Amygdala (tissue), 56 donors: ENCODE measurements at places on chromosomes 13 and 19.
A peak's percentile ranks its signal among the peaks of the same experiment; 100 is the strongest.

DNA sequence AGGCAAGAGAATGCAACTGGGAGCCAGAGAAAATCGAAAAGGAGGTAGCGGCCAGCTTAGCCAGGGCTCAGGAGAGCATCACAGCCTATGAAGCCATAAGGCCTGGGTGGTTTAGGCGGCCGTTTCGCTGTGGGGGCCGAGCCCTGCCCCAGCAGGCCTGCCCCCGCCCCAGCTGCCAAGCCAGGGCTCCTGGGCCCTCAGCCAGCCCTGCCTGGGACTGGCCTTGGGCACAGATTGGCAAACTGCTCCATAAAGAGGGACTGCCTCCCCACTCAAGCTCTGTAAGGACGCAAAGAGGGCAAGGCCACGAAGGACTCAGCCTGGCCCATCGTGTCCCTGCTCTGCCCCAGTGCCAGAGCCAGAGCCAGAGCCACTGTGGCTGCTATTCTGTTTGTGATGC is 10.2 kb downstream of the ZNF653 start:
- no peak for DNase-seq

- DNase-seq = no peak
Observed at GRCh38 chr19:5186293-5187050, 154.1 kb downstream of the PTPRS start.

DNA sequence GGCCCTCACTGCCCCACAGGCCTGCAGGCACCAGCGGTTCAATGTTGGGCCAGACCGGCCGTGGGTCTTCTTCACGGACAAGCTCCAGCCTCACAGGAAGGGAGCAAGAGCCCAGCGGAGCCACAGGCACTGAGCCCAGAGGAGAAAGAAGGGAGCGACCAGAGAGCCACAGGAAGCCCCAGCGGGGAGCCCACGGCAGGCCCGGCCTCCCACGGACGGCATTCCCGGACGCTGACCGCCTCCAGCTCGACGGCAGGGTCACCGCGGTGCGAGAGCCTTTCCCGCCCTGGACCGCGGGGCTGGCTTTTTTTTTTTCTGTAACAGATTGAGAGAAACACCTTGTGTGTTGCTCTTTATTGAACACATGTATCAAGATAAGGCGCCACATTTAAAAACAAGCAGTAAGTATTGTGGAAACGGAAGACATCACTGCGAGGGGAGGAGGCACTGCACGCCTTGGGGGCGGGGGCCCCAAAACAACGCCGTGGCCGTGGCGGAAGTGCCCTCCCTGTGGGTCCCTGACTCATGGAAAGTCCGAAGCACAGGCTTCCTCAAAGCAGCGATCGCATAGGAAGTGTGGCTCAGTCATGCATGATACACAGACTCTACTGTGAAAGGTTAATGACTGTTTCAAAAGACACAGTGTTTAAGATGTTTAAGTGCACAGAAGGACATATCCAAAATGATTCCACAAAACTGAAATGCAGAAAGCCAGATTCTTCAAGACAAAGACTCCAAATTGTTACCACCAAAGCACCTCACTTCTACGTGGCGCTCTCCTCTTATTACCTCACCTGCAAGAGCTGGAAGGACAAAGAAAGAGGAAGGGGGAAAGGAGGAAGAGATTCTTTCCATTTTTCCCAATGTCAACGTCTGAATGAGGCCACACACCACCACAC is 3.5 kb downstream of the RASA3 start:
- no peak for DNase-seq

GRCh38 chr19:881385-882071 is 11.5 kb downstream of the MED16 start:
- no peak for DNase-seq

- DNase-seq = no peak
Observed at GRCh38 chr19:6979399-6979798, 41.8 kb downstream of the MBD3L2B start.

- DNase-seq = no peak
Observed at GRCh38 chr19:57436417-57436816, 1.3 kb downstream of the ZNF749 start.

GRCh38 chr13:106449096-106449495 is 86.4 kb downstream of the EFNB2 start:
- DNase-seq = no peak

GRCh38 chr13:26810095-26810494 is 49.5 kb upstream of the GPR12 start:
- no peak for DNase-seq

GRCh38 chr19:33860312-33861090 is 63.8 kb downstream of the KCTD15 start:
- DNase-seq = no peak

- DNase-seq = no peak
Observed at GRCh38 chr13:51041126-51041525, 69.9 kb downstream of the C13orf42 start.

- DNase-seq = no peak
Observed at GRCh38 chr19:35459414-35460082, 11.5 kb downstream of the FFAR2 start.

DNA sequence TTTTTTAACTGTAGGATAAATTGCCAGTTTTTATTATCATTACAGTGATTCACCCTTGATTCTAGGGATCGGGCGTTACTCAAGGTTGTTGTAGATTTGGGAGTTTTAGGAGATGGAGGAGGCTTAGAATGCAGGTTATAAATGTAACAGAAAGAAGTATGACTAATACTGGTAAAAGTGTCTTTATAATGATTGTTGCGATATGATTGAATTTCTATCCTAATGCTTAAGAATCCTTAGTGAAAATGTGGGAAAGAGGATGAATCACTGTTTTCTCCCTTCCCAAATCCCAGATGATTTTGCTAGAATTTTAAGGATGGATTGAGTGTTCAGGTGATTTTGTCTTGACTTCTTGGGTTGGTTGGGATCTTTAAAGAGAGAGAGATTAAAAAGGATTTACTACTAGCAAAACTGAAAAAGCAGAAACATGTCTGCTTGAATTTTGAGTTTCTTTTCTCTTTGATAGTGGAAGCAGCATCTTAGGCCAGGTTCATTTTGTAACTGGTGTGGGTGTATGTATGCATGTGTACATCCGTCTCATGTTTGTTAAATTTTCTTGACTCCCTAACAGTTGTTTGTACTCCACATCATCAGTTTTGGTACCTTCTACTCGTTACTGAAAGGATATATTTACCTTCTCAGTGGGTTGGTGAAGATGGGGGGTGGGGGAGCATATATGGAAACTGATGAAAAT is 25.9 kb downstream of the ARHGAP35 start:
- DNase-seq = no peak

DNA sequence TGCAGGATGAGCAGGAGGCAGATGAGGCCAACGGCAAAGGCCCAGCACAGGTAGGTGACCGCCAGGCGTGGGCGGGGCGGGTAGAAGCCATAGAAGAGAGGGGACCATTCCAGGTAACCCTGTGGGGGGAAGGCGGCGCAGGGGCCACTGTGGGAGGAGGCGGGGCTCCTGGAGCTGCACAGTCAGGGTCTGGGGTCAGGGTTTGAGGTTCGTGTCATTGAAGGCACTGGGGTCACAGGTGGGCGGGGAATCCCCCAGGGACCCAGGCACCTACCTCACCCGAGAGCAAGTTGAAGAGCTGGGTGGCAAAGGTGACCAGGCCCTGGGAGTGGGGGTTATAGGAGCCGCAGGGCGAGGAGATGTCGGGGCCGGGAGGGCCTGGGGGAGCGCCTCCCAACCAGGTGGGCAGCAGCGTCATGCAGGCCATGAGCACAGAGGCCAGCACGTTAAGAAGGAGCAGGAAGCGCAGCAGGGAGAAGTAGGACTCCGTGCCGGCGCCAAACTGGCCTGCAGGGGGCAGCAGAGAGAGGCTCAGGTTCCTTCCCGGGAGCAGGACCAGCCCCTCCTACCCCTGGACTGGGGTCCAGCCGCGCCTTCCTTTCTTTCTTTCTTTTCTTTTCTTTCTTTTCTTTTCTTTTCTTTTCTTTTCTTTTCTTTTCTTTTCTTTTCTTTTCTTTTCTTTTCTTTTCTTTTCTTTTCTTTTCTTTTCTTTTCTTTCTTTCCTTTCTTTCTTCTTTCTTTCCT is 4.6 kb downstream of the TMC4 start:
- peak; percentile 63 for DNase-seq

- no peak for DNase-seq
Observed at GRCh38 chr13:82878536-82878935, 1003.7 kb downstream of the SLITRK1 start.

DNA sequence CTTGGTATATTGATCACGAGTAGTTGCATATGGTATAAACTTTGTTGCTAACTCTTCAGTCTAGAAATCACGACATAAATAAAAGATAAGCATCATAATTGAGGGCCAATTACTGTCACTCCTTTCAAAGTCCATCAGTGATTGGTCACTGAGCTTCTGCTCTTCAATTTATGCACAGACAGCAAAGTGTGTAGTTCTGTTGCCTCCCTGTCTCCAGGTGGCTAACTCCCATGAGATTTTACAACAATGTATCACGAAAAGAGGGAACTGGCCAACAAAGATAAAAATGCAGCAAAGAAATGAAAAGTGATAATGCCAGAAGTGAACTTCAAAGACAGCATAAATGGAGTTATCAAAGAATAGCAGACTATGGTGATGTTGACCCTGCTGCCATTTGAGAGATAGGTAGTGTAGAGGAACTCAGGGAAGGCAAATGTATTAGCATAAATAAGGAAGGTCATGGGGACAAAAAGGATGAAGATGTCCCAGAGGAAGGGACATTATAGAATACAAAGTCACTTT is 12.7 kb upstream of the TNFSF14 start:
- no peak for DNase-seq

DNA sequence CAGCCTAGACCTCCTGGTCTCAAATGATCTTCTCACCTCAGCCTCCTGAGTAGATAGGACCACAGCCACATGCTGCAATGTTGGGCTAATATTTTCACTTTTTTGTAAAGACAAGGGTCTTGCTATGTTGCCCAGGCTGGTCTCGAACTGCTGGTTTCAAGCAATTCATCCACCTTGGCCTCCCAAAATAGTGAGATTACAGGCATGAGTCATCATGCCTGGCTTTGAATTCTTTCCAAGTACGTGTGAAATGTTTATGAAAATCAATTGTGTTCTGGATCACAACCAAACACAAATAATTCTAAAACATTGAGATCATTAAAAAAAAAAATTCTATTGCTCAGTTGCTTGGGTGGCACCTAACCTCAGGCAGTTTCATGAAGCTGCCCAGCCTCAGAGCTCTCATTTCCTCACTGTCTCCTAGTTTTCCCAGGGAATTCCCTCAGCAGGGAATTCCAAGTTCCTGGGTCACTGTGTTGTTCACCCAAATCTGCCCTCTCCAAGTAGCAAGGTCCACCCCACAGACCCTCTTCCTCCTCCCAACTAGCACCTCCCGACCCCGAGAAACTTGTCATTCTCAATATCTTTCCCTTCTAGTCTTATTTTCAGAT is 44.8 kb downstream of the ING1 start:
- DNase-seq = no peak

DNA sequence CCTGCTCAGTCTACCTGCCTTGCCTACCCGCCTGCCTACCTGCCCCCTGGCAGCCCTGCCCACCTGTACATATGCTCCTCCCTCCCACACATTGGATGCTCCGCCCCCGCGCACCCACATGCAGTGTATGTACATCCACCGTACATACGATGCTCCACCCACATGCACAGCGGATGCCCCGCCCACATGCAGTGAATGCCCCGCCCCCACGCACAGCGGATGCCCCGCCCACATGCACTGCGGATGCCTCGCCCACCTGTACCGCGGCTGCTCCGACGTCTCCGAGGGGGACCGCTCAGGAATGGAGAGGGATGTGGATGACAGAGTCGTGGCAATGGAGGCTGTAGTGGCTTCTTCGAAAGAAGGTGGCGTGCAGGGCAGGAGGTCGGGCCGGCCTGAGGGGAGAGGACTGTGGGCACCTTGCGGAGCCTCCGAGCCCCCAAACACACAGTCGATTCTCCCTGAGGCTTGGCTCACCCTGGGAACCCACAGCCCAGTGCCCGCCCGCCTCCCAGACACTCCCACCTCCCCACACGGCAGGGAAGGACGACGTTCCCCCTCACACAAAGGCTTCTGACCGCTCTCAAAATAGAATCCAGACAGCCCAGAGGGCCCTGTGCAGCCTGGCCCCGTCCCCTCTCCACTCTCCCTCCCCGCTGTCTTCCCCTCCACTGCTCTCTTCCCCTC is 16.5 kb upstream of the CACTIN start:
- no peak for DNase-seq

DNA sequence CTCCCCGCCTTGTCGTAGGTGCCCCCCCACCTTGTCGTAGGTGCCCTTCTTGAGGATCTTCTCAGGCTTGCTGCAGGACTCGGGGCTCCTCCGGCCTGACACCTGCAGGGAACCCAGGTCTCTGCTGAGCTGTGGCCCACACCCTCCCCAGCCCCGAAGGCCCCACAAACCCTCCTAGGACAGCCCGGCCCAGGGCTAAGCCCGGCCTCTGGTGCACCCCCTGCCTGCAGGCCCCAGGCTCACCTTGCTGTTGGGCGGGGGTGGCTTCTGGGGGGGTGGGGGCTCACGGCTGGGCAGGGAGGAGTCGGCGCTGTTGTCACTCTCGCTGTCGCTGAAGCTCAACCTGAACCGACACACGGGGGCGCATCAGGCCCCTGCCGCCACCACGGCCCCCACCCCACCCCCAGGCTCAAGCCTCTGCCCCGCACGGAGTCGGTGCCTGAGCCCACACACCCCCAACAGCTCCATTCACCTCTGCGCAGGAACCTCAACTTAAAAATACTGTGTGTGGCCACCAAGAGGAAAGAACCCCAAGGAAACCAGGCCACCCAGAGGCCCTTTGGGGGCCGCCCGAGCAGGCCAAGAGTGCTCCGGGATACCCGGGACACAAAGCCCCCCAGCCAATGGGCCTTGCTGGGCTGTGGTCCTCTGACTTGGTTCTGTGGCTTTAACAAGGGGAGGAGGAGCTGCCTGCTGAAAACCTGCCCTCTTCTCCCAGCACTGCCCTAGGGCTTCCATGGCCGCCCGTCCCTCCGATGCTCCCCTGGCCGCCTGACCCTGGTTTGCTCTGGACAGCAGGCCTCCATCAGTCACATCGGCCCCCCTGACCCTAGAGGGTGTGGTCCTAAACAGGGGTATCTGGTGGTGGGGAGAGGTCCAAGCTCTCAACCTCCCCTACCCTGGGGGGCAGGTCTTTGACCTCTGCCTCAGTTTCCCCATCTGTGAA is 65.8 kb downstream of the MLLT1 start:
- no peak for DNase-seq

DNA sequence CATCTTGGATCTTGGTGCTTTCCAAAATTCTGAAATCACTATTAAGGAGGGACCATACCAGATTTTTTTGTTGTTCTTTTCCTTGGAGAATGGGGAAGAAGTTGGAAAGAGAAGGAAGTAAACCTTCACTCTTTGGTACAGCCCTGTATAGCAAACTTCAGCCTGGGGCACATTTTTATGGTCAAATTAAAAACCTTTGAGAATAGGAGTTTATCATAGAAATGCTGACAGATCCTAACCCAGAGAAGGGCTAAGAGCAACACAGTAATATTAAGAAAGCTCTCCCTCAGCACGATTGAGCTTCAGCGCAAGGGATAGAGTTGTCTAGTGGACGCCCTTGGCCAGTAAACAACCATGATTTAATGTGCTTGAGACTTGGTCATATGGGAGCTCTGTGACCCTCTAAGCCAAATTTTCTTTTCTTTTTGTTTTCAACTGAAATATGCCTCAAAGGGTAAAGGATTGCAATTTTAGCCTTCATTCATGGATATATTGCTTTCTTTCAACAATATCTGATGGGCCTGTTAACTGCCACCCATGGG is 294.3 kb upstream of the MAB21L1 start:
- no peak for DNase-seq

- no peak for DNase-seq
Observed at GRCh38 chr19:18397242-18398202, at the start of gene LRRC25. TSS of gene LRRC25 (minus strand) at chr19:18397622. CDS start at chr19:18396963, 659 bp downstream.

- peak; percentile 93 for DNase-seq
Observed at GRCh38 chr19:1848399-1849131, at the start of gene REXO1. TSS of gene REXO1 (minus strand) at chr19:1848483. CDS start at chr19:1848358, 125 bp downstream.

- DNase-seq = no peak
Observed at GRCh38 chr19:5269926-5270325, 70.7 kb downstream of the PTPRS start.
